Kidney capillary endothelial cell (primary cell): ENCODE measurements at places on chromosomes 12 and 14.
A peak's percentile ranks its signal among the peaks of the same experiment; 100 is the strongest.

GRCh38 chr12:45803111-45803510, 73.6 kb downstream of the ARID2 start:
- DNase-seq, result no peak

GRCh38 chr12:9866860-9867269, 2.3 kb downstream of the CLEC2B start:
- no peak for DNase-seq

DNA sequence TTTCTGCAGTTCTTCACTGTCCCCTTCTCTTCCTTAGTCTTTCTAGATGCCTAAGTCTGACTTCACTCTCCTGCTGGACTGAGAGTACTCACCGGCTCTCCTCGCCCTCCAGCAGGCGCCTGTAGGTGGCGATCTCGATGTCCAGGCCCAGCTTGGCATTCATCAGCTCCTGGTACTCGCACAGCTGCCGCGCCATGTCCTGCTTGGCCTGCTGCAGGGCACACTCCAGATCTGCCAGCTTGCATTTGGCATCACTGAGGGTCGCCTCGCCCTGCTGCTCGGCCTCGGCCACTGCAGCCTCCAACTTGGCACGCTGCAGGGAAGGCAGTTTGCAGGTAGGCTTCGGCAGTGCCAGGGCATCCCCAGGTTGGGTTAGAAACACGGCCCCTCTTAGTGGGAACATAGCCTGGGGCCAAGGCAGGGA, 5.2 kb downstream of the KRT84 start:
- peak; percentile 9 for DNase-seq

DNA sequence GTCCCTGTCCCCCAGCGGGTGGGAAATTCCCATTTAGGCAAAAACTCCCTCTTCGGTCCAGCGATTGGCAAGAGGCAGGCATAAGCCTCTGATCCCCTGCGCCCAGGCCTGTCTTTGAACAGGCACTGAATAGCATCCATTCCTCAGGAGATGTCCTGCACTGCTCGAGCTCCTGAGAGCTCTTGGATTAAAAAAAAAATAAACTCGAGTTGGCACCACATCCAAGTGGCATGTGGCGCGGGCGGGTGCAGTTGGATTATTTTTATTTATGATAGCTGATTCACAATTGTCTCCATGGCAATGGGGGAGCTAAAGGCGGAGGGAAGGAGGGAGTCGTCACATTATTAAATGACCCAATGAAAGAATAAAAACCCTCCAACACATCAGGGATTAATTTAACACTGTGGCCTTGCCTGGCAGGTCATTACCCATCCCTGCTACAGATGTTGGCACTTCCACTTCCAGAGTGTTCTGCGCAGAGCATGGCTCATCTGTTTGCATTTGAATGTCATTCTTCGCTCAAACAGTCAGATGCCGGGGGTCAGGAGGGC, 207.2 kb downstream of the AACS start:
- DNase-seq, result no peak

DNA sequence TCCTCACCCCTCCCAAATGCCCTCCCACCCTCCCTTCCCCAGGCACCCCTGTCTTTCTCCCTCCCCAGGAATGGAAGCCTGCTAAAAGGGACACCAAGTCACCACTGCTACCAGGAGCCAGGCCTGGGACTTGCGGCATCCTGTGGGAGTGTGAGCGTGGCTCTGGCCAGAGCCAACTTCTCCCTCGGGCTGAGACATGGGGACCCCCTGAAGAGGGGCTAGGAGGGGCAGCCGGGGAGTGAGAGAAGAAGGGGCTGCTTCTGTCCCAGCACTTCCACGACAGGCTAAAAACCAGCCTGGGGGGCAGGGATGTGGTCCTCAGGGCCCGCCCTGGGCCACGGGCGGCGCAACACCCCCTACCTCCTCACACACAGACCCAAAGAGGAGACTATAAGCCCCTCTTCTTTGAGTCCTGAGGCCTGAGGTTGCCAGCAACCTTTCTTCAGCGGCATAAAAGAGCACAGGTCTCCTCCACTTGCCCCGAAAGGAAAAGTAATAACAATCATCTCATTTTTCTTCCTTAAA, 278.9 kb downstream of the DPF3 start:
- DNase-seq, result no peak

- no peak for DNase-seq
Observed at GRCh38 chr14:36424478-36425102, 95.4 kb downstream of the NKX2-1 start.

DNA sequence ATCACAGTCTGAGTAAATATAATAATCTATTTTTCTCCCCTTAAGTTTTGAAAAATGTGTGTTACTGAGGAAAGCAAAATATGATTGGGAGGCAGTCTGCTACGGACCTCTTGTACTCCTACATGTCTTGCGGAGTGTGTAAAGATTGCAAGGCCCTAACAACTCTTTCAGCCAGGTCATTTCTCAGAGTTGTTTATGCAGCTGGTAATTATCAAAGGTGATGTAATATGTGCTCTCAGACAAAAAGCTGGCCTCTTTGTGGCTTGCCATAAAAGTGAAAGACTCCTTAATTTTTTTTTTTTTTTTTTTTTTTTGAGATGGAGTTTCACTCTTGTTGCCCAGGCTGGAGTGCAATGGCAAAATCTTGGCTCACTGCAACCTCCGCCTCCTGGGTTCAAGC, 40.5 kb upstream of the MON2 start:
- DNase-seq, result no peak

- DNase-seq, result no peak
Observed at GRCh38 chr12:31562594-31563328, 28.2 kb downstream of the DENND5B start.

- DNase-seq, result no peak
Observed at GRCh38 chr12:116033765-116034164, 243.7 kb downstream of the MED13L start.

- no peak for DNase-seq
Observed at GRCh38 chr14:93346926-93347721, at the start of gene COX8C. TSS of gene COX8C (plus strand) at chr14:93347182. CDS start at chr14:93347269, 87 bp downstream.

DNA sequence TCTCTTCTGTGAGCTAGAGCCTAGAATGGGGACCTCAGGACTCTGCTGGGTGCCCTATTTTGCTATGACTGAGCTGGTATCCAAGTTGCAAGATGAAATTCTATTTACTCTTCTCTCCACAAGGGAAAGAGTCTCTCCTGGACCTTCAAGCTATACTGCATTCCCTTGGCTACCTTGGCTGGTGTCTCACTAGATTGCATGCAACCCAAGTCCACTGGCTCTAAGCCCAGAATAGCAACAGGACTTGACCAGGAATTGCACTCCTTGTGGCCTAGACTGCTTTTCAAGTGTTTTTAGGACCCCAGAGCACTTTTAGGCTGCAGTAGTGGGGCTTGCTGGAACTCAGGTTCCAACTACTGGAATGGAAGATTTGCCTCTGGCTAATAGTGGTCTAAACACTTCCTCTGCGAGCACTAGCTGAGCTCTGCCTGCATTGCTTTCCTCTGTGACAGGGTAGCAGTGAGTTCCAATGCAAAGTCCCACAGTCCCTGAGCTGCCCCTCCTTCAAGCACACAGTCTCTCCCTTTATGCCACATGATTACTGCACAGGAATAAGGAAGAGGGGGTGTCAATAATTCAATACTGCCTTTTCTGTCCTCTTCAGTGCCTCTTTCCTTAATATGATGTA, 1009.1 kb upstream of the FLRT2 start:
- no peak for DNase-seq

DNA sequence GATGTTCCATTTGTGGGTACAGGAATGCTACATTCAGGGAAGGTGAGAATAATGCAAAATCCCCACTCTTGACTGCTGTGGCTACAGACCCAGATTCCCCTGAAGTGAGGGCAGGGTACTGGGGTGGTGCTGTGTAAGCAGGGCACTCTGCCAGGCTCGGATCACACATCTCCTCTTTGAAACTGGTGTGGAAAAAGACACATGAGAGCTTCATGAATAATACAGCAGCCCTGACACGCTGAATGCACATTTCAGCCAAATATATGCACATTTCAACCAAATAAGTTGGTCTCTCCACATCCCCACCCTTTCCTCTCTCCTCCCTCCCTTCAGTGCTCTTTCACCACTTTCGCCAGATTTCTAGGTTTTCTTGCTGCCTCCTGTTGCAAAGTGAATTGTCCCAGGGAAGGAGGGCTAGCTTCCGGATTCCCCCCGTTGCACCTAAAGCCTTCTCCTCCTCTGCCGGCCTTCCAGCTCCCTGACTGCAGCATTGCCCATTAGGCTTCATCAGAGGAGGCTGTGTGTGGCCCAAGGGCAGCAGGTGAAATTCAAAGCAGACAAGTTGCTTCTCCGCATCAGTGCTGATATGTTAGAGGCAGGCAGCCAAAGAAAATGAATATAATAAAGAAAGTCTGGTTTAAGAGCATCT, 118.2 kb upstream of the TMCC3 start:
- DNase-seq, result no peak

DNA sequence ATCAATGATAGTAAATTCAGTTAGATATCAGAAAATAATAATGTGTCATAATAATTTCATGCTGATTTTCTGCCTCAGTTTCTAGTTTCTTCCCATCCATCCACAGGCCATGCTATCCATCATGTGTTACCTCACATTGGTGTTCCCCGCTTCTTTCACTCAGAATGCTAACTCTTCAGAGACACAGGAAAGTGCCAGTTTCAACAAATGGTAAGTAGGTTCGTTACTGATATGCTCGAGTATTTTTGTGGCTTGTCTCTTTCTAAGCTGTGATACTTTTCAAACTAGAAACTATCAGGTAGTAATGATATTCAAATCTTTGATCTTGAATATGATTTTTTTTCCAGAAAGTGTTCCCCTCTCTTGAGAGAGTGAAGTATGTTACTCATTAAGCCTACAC, 1.5 kb downstream of the KLRB1 start:
- DNase-seq, result no peak

GRCh38 chr14:57818511-57818910, 47.4 kb downstream of the SLC35F4 start:
- DNase-seq, result no peak

GRCh38 chr12:98532687-98533304, 17.4 kb downstream of the TMPO start:
- peak; percentile 64 for DNase-seq

GRCh38 chr12:98259693-98260092, 255.7 kb upstream of the TMPO start:
- DNase-seq, result no peak
